ENCODE measurements at places on chromosomes 5 and 9. TPM values are rescaled to one million over a fixed set of nuclear protein-coding genes. Genes with fewer than 3 reads are reported as not detected.

The NIPAL4 gene
- 3.5 TPM for total RNA-seq

The GLDC gene
- total RNA-seq, result 0.95 TPM

The PDZD2 gene
- 0.14 TPM for total RNA-seq

- no peak for DNase-seq
Measured at GRCh38 chr9:121057821-121058220, 7.7 kb upstream of the C5 start.

DNA sequence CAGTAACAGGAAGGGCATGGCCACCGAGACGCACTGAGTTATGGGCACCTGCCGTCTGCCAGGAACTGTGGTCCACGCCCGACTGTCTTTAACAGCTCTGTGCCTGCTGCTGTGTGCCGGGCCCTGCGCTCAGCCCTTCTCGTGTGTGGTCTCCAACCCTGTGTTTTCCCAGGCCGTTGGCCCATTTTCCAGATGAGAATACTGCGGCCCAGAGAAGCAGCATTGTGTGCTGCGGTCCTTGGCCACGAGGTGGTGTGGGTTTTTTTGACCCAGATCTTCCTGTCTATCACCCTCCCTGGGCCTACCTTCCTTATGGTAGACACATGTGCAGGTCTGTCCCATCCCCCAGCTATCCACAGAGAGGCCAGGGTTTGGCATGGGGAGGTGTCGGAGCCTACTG, 47.0 kb downstream of the RXRA start:
- no peak for DNase-seq

- no peak for DNase-seq
Measured at GRCh38 chr5:95124101-95124500, 160.8 kb downstream of the MCTP1 start.

GRCh38 chr5:163377982-163378381, 59.4 kb upstream of the CCNG1 start:
- DNase-seq, result no peak

The TAS2R1 gene
- not detected for total RNA-seq

The ANKRD31 gene
- 0.67 TPM for total RNA-seq

GRCh38 chr5:98768960-98769209, 4.6 kb upstream of the RGMB start:
- no peak for DNase-seq

DNA sequence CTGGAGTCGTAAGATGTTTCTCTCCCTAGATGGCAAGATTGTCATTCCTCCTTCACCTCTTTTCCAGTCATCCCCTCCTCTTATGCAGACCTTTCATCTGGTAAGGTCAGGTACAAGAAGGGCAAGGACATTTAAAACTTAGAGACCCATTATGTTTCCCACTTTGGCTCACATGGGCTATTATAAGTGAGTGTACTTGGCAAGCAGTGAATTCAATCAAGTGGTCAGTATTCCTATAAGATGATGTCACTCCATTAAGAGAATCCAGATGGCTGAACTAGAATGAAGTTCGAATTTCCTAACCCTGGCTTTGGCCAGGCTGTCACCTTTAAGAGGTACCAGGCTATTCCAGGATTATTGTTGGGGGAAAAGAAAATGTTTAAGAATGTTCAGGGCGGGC, 32.2 kb downstream of the ZNF131 start:
- no peak for DNase-seq
